Epithelial cell of prostate (primary cell): ENCODE measurements at places on chromosomes 7 and 10.

DNA sequence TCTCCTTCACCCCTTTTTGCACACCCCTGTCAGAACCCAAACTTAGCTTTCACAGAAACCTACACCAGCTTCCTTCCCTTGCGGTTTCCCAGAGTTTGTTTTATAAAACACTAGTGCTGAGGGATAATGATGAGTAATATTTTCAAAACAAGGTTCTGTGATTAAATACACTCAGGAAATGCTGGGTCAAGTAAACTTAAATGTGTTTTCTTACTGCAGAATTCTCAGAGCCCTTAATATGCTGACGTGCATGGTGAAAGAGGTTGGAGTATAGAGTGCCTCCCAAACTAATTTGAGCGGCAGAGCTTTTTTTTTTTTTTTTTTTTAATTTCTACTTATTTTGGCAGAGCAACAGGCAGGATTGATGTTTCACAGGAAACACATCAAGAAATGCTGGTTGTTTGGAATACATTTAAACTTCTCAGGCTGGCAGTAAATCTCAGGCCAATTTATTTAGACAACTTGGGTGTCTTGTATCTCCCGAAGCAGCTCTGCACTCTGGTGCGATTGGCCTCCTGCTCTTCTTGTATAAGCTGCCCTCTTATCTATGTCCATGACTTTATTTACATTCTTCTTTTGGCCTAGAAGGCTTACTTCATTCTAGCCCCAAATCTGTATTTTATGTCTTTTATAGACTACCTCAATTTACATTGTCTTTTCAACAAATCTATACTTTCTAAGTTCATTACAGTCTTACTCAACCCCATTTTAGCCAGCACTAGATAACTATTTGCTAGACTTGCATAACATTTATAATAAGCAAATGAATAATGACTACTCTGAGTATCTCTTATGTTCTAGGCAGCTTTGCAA, 165.4 kb downstream of the BMPER start:
- no peak for DNase-seq

DNA sequence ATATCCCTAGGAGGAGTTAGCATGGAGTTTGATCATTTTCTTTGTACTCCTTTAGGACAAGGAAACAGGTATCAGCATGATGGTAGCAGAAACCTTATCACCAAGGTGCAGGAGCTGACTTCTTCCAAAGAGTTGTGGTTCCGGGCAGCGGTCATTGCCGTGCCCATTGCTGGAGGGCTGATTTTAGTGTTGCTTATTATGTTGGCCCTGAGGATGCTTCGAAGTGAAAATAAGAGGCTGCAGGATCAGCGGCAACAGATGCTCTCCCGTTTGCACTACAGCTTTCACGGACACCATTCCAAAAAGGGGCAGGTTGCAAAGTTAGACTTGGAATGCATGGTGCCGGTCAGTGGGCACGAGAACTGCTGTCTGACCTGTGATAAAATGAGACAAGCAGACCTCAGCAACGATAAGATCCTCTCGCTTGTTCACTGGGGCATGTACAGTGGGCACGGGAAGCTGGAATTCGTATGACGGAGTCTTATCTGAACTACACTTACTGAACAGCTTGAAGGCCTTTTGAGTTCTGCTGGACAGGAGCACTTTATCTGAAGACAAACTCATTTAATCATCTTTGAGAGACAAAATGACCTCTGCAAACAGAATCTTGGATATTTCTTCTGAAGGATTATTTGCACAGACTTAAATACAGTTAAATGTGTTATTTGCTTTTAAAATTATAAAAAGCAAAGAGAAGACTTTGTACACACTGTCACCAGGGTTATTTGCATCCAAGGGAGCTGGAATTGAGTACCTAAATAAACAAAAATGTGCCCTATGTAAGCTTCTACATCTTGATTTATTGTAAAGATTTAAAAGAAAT, 4.8 kb downstream of the BAMBI start:
- DNase-seq = no peak

DNA sequence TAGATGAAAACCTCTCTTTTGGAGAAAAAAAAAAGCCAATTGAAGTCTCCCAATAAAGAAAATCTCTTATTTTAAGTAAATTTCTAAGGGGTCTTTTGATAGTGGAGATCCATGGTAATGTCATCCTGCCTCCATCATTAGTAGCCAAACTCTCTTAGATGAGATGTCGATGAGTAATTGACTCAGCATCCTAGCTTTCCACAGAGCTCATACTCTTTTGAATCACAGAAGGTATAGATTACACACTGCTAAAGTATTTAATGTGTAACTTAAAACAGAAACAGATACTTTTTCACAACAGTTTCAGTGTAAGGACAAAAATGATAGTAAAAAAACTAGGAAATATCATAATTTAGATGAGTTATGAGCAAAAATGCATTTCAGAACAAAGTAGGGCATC, 19.4 kb downstream of the MAGI2 start:
- DNase-seq = peak; percentile 45

DNA sequence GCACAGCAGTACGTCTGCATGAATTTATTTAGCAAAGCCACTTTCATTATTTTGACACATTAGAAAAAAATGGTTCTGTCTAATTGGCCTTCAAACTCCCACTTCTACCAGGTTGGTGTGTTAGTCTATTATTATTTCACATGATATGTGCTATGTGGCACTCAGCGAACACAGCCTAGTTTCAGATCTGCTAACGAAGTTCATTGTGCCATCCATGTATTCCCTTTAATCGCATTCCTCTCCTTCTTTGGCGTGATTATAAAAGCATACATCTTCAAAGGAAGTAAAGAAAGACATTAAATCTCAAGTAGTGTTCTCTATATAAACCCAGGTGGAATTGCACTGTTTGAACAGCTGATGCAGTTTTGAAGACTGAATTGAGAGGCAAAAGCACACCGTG, 96.4 kb upstream of the CACNA2D1 start:
- no peak for DNase-seq

GRCh38 chr7:47142169-47142866, 439.6 kb downstream of the TNS3 start:
- no peak for DNase-seq

DNA sequence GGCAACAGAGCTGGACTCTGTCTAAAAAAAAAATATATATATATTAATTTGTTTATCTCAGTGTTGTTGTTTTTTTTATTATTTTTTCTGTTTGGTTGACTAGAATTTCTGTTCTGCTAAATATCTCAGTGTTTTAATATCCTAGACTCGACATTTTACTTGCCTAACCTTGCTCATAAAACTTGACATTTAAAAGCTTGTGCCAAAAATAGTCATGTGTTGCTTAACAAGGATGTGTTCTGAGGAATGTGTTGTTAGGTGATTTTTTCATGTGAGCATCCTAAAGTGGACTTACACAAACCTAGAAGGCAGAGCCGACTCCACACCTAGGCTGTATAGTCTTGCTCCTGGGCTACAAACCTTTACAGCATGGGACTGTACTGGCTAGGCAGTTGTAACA, 23.1 kb downstream of the NRBF2 start:
- DNase-seq = no peak

GRCh38 chr7:134891262-134891695, 95.0 kb upstream of the AGBL3 start:
- peak; percentile 89 for DNase-seq

- DNase-seq = no peak
These were observed 119.0 kb downstream of the ANKRD26 start for GRCh38 chr10:26981232-26981824.

DNA sequence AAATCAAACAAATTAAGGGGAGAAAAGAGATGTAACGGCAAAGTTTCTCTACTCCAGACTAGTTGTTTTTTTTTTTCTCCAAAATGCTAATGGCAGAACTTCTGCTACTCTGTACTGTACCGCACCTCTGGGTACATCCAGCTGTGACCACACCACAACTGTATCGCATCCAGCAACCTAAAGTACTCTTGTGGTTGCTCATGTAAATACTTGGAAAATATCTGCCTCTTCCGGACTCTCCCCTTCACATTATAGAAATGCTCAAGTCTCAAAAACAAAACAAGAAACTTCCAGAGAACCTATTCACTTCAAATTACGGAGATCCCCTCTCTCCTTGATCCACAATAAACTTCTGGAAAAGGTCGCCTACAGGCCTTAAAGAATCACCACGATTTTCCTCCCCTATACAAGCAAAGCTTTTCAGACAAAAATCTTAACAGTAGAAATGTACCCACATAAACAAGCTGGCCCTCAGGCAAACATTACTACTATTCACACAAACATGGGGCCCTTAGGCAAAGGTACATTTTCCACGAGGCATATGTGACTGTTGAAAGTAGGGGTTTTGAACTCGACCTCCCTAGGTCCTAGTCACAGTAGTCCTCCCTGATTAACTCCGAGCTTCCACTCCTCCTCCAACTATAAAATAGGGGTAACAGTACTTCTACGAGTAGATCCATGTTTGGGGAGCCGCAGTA, 222.9 kb upstream of the MKLN1 start:
- DNase-seq = no peak

GRCh38 chr7:142870147-142870559, 15.3 kb downstream of the EPHB6 start:
- DNase-seq = no peak

- DNase-seq = no peak
These were observed 431.2 kb upstream of the AUTS2 start for GRCh38 chr7:69166979-69167516.

GRCh38 chr7:45132708-45133320, 21.3 kb upstream of the TBRG4 start:
- no peak for DNase-seq

DNA sequence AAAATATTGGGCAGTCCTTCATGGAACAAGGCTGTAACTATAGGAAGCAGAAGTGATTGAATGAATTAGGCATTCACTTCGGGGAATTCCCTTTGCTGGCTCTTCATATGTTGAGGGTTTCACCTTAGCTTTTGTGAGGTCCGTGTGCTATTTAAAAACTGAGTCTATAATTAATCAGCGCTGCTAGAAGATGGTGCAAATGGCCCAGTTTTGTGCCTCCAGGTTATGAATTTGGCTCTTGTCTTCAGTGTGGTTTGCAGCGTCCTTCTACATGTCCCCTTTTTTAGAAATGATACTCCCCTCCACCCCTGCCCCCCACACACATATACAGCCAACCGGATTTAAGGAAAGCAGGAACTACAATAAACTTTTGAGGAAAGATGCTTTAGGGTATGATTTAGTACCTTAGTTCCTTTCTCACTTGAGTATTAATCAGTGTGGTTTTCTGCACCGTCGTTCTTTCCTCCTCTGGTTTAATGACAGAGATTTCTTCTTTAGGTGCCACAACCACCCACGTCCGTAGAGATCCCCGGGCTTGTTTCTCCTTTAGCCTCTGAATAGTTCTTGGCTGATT, 110.6 kb upstream of the SAMD8 start:
- DNase-seq = no peak

GRCh38 chr10:79948976-79949722, at the start of gene SFTPD:
Gene SFTPD (minus strand): TSS chr10:79949105. CDS start chr10:79946659, 2,446 bp downstream.
- DNase-seq = peak; percentile 12

DNA sequence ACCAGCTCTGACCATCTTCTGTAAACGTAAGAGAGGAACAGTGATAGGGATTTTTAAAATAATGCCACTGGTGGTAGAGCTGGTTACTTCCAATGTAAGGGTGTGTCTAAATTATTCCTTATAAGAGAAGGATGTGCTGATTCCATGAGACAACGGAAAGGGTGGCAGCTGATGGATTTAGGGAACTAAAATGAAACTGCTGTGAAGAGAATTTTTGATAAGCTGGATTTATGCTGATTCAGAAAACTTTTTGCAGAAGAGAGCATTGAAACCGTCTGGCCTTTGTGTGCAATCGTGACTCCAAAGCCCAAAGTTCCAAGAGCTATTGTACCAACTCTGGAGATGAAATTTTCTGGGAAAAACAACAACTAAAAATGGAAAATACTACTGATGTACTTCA, 301.0 kb downstream of the PRPF18 start:
- DNase-seq = no peak

GRCh38 chr10:132714096-132714985, 71.6 kb downstream of the NKX6-2 start:
- DNase-seq = no peak

GRCh38 chr7:130063036-130063435, 7.3 kb upstream of the KLHDC10 start:
- DNase-seq = no peak

- no peak for DNase-seq
These were observed 26.2 kb downstream of the PPP3CB start for GRCh38 chr10:73469579-73469978.

- no peak for DNase-seq
These were observed 24.4 kb downstream of the PLXNA4 start for GRCh38 chr7:132551886-132552285.

- no peak for DNase-seq
These were observed 789.0 kb downstream of the PHTF2 start for GRCh38 chr7:78587443-78588044.

DNA sequence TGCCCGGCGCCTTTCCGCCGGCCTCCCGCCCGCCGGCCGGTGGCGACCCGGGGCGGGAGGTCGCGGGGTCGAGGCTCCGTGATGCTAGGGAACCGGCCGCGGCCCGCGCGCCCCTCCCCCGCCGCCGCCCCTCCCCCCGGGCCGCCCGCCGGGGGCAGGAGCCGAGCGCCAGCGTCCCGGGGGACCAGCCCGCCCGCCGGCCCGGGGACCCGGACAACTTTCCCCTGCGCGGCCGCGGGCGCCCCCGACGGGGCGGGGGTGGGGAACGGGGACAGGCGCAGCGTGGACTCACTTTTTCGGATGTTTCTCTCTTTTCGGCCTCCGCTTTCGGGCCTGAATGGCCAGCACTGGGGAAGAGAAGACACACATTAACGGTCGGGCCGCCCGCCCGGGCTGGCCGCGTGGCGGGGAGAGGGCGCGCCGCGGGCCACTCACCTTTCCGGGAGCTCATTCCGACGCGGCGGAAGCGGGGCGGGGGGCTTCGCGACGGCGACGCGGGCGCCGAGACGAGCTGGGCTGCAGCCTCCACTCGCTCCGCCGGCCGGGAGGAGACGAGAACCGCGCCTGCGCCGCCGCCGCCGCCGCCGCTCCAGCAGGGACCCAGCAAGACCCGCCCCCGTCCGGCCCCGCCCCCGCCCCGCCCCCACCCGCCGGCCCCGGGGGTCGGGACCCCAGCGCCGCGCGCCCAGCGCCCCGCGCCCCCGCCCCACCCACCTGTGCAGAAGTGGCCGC, at the start of gene SRPK2:
SRPK2 (minus strand) TSS at position 566 of the 732 bp plus-strand sequence.
- DNase-seq = no peak

GRCh38 chr7:12136523-12136922, 74.6 kb upstream of the TMEM106B start:
- DNase-seq = no peak

GRCh38 chr10:131047501-131047900, 264.0 kb downstream of the TCERG1L start:
- no peak for DNase-seq
